ENCODE measurements at places on chromosomes 3 and 15. TPM values are rescaled to one million over a fixed set of nuclear protein-coding genes. Genes with fewer than 3 reads are reported as not detected.

IGSF11 gene
- total RNA-seq = under 0.01 TPM

P4HTM gene
- total RNA-seq = 59.0 TPM

GRCh38 chr15:100565591-100565990 is 36.4 kb downstream of the LINS1 start:
- DNase-seq = no peak

DUOXA2 gene
- under 0.01 TPM for total RNA-seq

GJD2 gene
- total RNA-seq = not detected

WDR5B gene
- 5.4 TPM for total RNA-seq

GRCh38 chr3:69690-70089 is 126.9 kb upstream of the CHL1 start:
- DNase-seq = no peak

- DNase-seq = no peak
These were observed 12.1 kb downstream of the GAP43 start for GRCh38 chr3:115635406-115635805.

DNA sequence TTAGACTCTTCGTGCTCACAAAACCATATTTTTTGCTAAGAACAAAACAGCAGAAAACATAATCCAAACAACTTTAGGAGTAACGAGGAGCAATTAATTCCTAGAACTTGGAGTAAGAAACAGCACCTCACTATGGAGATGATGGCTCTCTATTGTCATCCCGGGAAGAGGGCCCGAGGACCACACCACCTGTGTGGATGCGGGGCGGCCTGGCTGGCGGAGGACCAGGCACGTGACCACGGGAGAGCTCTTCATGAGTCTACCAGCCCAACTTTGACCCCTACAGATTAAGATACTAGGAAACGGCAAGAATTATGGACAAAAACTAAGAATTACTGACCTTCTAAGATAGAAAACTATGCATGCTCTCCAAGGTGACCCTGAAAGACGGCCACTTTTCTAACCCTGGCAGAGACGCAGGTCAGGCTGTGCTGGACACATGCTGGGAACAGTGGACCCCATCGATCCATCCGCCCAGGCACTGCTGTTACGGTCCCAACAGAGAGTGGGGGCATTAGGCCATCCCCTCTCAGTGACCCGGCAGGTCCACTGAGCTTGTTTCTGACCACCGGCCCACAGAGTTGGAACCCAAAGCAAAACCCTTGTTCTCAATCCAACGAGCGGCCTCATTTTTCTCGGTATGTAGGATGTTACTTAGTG is 13.1 kb upstream of the OCA2 start:
- DNase-seq = no peak

DNA sequence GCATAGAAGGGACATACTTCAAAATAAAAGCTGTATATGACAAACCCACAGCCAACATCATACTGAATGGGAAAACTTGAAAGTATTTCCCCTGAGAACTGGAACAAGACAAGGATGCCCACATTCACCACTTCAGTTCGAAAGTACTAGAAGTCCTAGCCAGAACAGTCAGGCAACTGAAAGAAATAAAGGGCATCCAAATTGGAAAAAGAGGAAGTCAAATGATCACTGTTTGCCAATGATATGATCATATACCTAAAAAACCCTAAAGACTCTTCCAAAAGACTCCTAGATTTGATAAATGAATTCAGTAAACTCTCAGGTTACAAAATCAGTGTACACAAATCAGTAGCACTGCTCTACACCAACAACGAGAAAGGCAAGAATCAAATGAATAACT is 40.7 kb downstream of the SLC49A4 start:
- no peak for DNase-seq

ZBTB47 gene
- 5.9 TPM for total RNA-seq

GOLGA8K gene
- 1.9 TPM for total RNA-seq

DNA sequence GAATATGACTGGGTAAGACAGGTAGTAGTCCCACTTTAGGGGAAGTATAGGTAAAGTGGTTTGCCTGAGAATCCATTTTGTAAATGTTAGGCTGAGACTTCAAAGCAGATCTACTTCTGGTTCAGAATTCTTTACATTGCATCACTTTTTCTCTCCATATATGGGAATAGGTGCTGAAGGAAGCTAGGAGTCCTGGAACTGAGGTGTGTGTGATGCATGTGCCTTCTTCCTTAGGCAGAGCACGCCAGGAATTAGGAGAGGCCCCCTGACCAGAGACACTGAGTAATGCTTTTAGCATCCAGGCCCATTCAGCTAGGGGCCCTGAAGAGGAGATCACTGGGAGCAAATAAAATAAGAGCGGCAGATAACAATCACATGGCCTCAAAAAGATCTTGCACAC is 69.2 kb upstream of the DCP1A start:
- no peak for DNase-seq

ITIH3 gene
- total RNA-seq = not detected

DNA sequence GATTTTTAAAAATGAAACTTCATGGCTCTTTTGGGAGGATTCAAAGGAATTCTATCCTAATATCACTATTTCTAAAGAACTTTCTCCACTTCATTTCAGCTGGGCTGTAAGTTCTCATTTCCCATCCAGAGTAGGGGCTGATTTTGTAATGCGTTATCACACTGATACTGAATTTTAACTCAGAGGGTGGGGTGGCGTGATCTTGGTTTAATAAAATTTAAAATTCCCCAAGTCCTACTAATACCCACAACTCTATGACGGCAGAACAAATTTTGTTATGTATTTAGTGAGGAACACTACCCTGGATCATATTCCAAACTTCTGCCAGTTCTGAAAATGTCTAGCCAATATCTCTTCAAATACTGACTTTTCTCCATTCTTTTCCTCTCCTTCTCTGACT is 92.7 kb downstream of the ASB7 start:
- DNase-seq = no peak

All from hematopoietic multipotent progenitor cell (in vitro differentiated cells).